Activated naive CD4-positive, alpha-beta T cell treated with anti-CD3 and anti-CD28 coated beads for 36 hours (primary cell): ENCODE measurements at places on chromosomes 1 and 21. TPM values are rescaled to one million over a fixed set of nuclear protein-coding genes. Genes with fewer than 3 reads are reported as not detected.

GRCh38 chr1:145716641-145717345 is 2.5 kb upstream of the CD160 start:
- no peak overlapping the region for H3K27ac ChIP-seq
- no peaks in the 10 kb centered on the region for H3K36me3 ChIP-seq
- peaks cover 11% of the 10 kb centered on the region for H3K4me1 ChIP-seq
- no peak overlapping the region for H3K4me3 ChIP-seq
- H3K27me3 ChIP-seq: peaks cover 11% of the 10 kb centered on the region

DNA sequence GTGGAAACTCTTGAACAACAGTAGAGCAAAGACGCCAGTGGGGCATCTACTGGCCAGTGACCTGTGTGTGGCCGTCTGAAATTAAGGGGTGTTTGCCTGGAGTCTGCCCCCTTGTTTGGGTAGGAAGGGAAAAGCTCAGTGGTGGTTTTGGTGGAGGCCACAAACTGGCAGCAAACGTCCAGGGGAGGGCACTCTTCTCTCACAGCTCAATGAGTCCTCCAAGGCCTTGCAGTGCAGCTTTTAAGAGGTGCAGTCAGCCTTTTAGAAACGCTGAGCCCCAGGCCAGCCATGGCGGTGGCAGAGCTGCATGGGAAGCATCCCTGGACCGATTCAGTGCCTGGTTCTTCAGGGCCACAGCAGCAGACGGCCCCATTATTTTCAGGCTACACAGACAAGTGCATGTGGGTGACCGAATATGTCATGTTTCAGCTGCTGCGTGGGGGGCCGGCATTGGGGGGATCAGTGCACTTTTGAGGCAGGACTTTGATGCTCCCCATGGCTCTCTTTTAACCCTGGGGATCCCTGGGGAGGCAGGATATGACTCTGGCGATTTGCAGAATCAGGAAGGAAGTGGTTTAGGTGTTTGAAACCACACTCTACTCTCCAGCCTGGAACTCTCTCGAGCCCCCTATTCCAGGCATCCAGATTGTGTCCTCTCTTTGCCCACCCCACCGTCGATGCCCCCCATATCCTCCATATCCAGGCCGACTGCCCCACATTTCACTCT is 414.0 kb downstream of the PRDM2 start:
- H3K27me3 ChIP-seq: peaks cover 14% of the 10 kb centered on the region
- no peak overlapping the region for H3K27ac ChIP-seq
- H3K36me3 ChIP-seq: no peaks in the 10 kb centered on the region

DNA sequence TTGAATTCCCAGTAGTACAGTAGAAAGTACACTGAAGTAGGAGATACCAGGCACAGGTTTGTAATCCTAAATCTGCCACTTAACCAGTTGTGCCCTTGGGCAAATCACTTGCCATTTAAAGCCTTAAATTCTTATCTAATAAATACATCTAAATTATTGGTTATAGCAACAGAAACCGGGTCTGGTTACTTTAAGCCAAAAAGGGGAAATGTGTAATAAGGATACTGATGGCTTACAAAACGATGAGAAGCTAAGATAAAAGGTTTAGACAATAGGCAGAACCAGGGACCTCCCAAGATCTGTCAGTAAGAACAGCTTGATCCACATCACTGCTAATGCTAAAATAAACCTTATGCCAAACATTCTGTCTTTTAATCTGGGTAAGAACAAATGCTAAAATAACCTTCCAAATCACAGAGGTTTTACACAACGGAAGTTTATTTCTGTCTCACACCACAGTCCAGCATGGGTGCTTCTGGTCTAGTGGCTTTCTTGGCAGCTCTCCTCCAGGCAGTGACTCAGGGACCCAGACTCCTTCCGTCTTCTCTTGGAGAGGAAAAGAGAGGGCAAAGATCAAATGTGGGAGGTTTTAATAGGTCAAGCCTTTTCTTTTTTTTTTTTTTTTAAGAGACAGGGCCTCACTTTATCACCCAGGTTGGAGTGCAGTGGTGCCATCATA is 16.5 kb upstream of the ZMYM1 start:
- no peaks in the 10 kb centered on the region for H3K4me1 ChIP-seq
- no peak for DNase-seq
- H3K27ac ChIP-seq: no peak overlapping the region

DNA sequence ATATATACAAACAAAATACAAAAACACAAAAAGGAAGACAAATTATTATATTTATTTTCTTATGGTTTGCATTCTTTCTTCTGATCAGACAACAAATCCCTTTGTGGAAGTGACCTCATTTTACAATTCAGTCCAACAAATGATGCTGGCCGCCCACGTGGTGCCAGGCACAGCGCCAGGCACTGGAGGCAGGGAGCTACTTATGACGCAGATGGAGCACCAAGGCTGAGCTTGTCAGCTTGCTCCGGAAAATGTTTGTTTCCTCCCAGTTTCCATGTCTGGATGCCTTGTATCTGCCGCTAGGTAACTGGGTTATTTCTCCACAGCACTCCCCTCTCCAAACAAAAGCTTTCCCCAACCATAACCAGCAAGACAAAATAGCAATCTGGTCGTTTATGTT is 30.7 kb upstream of the CD34 start:
- DNase-seq: no peak
- no peaks in the 10 kb centered on the region for H3K36me3 ChIP-seq
- H3K27me3 ChIP-seq: peaks cover 12% of the 10 kb centered on the region
- H3K4me1 ChIP-seq: no peaks in the 10 kb centered on the region

- DNase-seq: no peak
- H3K36me3 ChIP-seq: no peaks in the 10 kb centered on the region
- H3K4me3 ChIP-seq: no peak overlapping the region
- H3K27ac ChIP-seq: no peak overlapping the region
- H3K27me3 ChIP-seq: peaks cover 11% of the 10 kb centered on the region
Observed at GRCh38 chr1:152699746-152700145, 1.6 kb downstream of the LCE2A start.

DNA sequence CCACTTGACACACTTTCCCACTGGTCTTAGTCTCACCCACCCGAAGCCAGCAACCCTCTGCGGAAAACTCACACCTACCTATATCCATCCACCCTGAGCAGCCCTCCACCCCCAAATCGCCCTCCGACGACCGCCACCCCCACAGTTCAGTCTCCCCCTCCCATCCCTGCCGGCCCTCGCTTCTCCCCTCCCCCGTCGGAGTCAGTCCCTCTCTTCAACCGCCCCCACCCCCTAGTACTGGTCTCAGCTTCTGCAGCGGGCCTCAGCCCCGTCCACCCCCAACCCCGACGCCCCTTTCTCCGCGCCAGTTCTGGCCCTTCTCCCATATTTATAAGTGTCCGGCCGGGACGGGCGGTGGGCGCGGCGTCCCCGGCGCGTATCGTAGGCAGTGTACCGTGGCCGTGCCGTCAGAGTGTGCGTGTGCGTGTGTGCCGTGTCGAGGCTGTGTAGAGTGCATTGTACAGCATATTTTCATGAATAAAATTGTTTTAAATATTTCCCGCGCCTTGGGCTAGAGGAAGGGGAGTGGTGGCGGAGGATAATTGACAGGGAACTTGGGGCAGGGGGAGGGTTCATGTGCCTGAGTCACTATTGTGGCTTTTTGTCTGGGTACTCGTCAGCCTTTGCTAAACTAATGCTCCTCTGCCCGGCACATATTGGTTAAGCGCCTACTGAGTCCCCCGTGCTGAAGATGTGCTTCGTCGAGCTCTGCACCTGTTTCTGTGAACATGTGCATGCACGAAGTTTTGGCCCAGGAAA is 22.0 kb downstream of the FOXO6 start:
- no peak overlapping the region for H3K27ac ChIP-seq
- H3K4me3 ChIP-seq: peak overlapping the region; percentile 69
- H3K4me1 ChIP-seq: peaks cover 13% of the 10 kb centered on the region
- no peaks in the 10 kb centered on the region for H3K36me3 ChIP-seq

- peaks cover 70% of the 10 kb centered on the region for H3K27me3 ChIP-seq
- H3K36me3 ChIP-seq: no peaks in the 10 kb centered on the region
- H3K4me1 ChIP-seq: peaks cover 6% of the 10 kb centered on the region
- DNase-seq: peak; percentile 70
- no peak within 1 kb of the TSS for H3K4me3 ChIP-seq
- no peak within 1 kb of the TSS for H3K27ac ChIP-seq
Observed at GRCh38 chr1:156920233-156921052, at the start of gene LRRC71. LRRC71 (plus strand) TSS chr1:156920632; CDS start chr1:156920804, 172 bp downstream.

- no peak within 1 kb of the TSS for H3K27ac ChIP-seq
- H3K4me1 ChIP-seq: peaks cover 21% of the 10 kb centered on the region
- no peaks in the 10 kb centered on the region for H3K36me3 ChIP-seq
- H3K4me3 ChIP-seq: no peak within 1 kb of the TSS
- DNase-seq: peak; percentile 12
Observed at GRCh38 chr1:53893999-53894636, at the start of gene DIO1. DIO1 (plus strand) TSS chr1:53894187; CDS start chr1:53894211, 24 bp downstream.

GRCh38 chr1:92879316-92879968 is 47.6 kb downstream of the RPL5 start:
- H3K27me3 ChIP-seq: no peaks in the 10 kb centered on the region
- DNase-seq: no peak
- peaks cover 41% of the 10 kb centered on the region for H3K4me1 ChIP-seq
- H3K36me3 ChIP-seq: peaks cover 1% of the 10 kb centered on the region
- H3K27ac ChIP-seq: no peak overlapping the region

Gene TSPAN1
- not detected for total RNA-seq

Gene DOCK7
- 7.7 TPM for total RNA-seq

Gene C1orf94
- total RNA-seq: not detected

Gene AIRE
- not detected for total RNA-seq
